Stimulated activated CD4-positive, alpha-beta T cell treated with anti-CD3 and anti-CD28 coated beads, Interleukin-12 subunit alpha, Interleukin-12 subunit beta, amount 100 ng/mL, for 24 hours (primary cell): ENCODE measurements at places on chromosomes 2 and 18.

DNA sequence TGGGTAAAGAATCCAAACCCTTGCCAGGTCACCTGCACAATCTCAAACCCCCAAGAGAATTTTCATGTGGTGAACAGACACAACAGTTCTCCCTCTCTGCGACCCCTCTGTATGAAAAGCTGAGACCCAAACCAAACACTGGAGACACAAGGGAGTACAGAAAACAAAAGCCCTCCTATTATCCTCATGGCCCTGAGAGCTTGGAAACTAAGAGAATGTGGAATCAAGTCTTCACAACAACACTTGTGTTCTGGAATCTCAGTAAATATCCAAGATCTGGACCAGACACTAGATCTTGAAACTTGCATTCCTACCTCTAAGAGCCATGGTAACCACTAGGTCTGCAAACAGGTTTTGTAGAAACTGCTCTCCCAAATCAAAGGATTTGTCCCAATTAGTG is 50.1 kb upstream of the CCDC150 start:
- no peak for DNase-seq

DNA sequence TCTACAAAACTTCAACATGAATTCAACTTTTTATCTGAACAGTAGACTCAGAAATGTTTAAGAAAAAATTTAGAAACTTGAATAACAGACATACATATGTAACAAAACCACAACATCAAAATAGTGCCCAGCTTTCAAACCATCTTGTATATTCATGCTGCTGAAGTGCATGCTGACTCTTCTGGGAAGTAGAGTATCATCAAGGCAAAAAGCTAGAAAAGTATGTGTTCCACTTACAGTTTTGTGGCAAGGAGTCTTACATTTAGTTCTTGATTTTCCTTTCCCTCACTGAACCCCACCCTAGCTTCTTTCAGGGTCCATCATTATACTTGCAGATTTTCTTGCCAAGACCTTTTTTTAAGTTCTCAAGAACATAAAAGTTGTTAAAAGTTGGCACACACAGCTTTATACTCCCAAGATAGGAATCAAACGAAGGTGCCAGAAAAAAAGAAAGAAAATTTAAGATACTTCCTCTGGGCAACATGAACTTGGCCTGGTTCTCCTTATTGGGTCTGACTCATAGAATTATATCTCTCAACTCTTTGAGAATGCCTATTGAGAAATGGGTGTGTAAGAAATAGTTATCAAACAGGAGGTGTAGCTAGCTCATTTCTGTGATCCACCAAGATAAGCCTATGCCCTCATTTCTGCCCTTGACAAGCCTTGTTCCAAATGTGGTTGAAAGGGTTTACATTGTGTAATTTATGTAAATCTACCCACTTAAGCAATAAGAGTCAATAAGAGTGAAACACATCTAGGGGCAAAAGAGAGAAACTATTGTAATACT is 667.6 kb upstream of the ACVR2A start:
- no peak for DNase-seq

- no peak for DNase-seq
Observed at GRCh38 chr18:13185675-13186198, 32.8 kb upstream of the LDLRAD4 start.

DNA sequence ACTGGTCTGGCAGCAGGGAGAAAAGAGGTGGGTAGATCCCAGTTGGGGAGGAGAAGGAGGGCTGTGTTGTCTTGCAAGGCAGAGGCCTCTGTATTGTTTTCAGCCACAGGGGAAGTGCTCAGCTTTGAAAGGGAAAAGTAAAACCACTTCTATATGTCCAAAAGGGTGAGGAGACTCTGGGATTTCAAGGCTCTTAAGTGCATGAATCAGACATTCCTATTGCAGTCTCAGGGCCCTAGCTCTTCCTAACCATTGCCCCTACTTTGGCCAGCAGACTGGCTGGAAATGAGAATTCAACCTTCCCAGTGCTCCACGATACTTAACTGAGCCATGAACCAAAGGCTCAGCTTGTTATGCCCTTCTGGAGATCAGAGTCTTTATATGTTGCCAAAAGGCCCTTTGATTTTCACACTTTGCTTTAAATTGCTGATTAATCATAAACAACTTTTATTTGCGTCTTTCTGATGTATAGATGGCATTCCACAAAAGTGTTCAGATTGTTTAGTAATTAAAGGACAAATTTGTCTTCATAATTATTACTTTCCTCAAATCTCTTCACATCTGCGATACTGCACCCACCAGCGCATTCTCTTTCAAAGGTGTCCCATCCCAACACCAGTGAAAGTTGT is 313.8 kb upstream of the MMADHC start:
- no peak for DNase-seq

- no peak for DNase-seq
Observed at GRCh38 chr2:127901339-127902056, 15.7 kb upstream of the AMMECR1L start.

- DNase-seq, result no peak
Observed at GRCh38 chr2:223998948-223999347, 40.1 kb downstream of the SERPINE2 start.

GRCh38 chr18:916562-916961 is 11.9 kb downstream of the ADCYAP1 start:
- no peak for DNase-seq

DNA sequence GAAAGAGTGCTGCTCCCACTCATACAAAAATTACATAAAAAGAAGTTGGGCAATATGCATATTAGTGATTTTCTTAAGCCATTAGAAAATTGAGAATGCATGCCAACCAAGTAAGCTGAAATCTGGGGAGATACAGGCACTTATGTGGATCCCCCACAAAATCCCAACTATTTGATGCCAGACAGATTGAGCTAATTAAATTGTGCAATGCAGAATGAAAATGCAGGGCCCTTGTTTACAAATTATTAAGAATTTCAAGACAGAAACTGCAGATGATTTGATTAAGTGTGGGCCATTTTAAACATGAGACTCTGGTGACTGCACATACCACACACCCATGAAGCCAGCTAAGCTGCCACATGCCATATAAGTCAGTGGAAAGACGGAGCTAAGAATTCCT is 554.5 kb downstream of the CBLN2 start:
- no peak for DNase-seq

- no peak for DNase-seq
Observed at GRCh38 chr2:185859506-185859905, 120.9 kb downstream of the FSIP2 start.

- DNase-seq, result no peak
Observed at GRCh38 chr18:22180722-22181121, 11.3 kb downstream of the GATA6 start.

DNA sequence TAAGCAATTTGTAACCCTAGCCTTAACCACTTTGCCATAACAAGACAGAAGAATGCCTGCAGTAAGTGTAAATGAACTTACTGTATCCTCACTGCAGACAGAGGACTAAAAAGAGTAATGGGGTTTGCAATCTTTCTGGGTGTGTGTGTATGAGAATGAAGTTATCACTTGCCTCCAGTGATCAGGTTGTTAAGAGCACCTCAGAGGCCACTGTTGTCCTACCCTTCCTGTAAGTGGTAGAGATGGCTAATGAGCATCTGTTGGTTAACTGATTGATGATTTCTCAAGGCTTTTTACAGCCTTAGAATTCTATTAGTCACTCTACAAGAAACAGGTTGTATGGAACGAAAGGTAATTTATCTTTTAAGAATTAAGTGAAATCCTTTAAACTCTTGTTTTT is 27.6 kb upstream of the GTF2A1L start:
- DNase-seq, result no peak

DNA sequence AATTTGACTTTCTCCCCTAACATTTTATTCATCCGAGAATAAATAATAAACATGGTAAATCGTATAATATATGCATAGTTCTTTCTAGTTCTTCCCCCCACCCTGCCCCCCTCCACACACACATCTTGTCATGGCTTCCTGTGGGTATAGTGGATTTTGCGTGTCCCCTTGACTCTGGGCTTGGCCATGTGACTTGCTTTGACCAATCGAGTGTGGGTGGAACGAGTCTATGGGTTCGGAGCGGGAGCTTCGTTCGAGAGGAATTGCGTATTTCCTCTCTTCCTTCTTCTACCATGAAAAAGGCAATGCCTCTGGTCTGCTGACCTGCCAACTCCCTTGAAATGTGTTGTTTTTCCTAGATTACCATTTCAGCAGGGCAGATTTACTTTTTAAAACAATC is 175.2 kb downstream of the LTBP1 start:
- DNase-seq, result no peak

DNA sequence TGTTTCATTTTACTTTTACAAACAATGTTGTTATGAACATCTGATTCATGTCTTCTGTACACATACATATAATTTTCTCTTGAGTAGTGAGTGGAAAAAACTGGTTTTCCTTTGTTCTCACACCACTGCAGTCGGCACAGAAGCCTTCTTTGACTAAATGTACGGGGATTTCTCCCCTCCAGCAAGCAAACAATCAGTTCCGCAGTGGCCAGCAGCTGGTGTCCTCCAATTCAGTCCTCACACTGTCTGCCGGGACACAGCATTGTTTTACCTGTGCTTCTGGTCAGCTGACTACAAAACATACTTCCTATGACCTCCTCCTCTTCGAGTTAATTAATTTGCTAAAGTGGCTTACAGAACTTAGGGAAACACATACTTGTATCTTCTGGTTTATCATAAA is 202.8 kb downstream of the WDR7 start:
- no peak for DNase-seq

- no peak for DNase-seq
Observed at GRCh38 chr2:155830817-155831579, 501.5 kb downstream of the NR4A2 start.

DNA sequence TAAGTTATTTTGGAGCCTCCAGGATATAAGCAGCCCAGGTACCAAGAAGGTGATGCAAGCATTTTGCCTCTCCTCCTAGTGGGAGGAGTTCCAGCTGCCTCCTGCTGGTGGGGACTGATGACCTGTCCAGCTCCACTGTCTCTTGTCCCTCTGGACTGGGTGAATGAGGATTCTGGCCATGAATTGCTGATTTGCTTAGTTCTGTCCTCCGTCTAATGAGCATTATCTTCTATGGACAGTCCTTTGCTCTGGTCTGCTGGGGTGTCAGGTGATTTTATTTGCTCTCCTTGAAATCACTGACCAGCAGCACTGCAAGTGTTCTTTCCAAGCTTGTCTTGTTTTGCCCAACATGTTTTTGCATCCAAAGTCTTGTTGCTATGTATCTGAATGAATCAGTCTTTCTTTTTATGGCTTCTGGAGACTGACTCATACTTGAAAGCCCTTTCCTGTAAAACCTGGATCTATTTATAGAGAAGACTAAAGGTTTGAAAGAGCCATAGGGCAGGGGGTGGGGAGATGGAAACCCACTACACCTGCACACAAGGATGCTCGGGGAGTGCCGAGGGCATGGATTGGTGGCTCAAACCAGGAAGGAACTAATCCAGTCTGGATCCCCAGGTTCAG is 40.5 kb upstream of the EFHD1 start:
- no peak for DNase-seq

GRCh38 chr2:97546711-97547110 is 43.0 kb downstream of the ANKRD36B start:
- no peak for DNase-seq

GRCh38 chr2:232418466-232419244 is 12.0 kb downstream of the ALPG start:
- no peak for DNase-seq

DNA sequence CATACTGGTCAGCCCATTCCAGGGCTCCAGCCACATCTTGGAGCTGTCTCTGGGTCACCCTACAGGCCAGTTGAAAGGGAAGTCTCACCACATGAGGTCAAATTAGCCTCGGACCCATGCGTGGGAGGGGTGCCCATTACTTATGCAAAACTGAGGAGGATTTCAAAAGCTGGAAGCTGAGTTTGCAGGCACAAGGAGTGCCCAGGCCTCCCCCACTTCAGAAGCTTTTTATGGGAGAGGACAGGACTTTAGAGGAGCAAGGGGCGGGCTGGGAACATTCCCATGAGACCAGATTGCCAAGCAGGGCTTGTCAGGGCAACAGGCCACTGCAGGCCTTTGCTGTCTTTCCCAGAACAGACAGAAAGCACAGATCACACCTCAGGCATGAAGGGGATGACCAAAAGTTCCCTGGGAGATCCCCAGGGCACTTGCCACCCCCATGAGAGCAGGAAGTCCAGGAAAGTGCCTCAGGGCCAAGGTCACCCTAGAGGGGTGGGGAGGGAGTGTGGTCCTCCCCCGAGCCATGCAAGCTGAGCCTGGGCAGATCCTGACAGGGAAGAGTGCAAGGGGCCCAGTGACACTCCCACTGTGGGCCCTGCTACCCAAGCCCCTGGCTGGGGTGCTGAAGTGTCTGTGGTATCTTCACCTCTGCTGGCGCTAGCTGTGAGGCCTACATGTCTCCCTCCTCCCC is 267.7 kb downstream of the BCL11A start:
- DNase-seq, result no peak

DNA sequence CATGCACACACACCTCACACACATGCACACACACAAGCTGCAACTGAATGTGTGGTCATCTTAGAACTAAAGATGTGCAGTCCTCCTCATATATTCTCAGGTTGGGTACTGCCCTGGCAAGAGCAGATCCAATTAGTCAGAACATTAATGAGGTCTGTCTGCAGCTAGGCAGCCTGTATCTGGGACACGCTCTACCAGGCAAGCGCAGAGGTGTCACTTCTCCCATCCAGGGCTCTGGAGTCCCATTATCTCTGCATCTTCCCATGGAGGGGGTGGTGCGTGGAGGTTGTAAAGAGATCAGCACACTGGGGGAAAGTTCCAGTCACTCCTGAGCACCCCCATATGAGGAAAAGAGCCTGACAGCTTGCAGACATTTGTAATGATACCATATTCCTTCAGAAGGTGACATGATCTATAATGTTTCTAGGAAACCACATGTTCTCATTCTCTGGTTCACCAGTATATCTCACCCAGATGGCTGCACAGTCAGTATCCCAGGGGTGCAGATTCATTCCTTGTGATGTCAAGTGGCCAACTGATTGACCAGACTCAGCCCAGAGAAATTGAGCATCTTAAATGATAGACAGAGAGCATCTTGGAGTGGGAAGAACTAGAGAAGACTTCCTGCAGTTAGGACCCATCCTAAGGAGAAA is 95.4 kb downstream of the RTN4 start:
- no peak for DNase-seq
